ENCODE measurements at places on chromosomes 2 and 18. TPM values are rescaled to one million over a fixed set of nuclear protein-coding genes. Genes with fewer than 3 reads are reported as not detected.

GRCh38 chr2:207014424-207014823, 75.1 kb downstream of the CPO start:
- no peak for DNase-seq

GRCh38 chr18:1361936-1362335, 457.3 kb downstream of the ADCYAP1 start:
- DNase-seq, result no peak

- no peak for DNase-seq
Observed at GRCh38 chr2:119116411-119117295, 41.9 kb downstream of the C1QL2 start.

GRCh38 chr2:43226558-43226954, at the start of gene ZFP36L2:
Gene ZFP36L2, minus strand, starts transcription at chr2:43226606. Its CDS starts 291 bp downstream, at chr2:43226315.
- DNase-seq, result no peak

PKDCC gene
- total RNA-seq, result 14.8 TPM

TRIM54 gene
- total RNA-seq, result 0.21 TPM
